Fibroblast of the aortic adventitia (primary cell): ENCODE measurements at places on chromosomes 1 and 21. TPM values are rescaled to one million over a fixed set of nuclear protein-coding genes. Genes with fewer than 3 reads are reported as not detected.

The IL10RB gene
- total RNA-seq, result 31.0 and 39.8 TPM in 2 replicates

The SLC26A9 gene
- not detected in 2 replicates for total RNA-seq

The FCRL4 gene
- total RNA-seq, result not detected in 2 replicates

The CELF3 gene
- total RNA-seq, result not detected in 2 replicates

The KLHDC8A gene
- total RNA-seq, result not detected in 2 replicates

DNA sequence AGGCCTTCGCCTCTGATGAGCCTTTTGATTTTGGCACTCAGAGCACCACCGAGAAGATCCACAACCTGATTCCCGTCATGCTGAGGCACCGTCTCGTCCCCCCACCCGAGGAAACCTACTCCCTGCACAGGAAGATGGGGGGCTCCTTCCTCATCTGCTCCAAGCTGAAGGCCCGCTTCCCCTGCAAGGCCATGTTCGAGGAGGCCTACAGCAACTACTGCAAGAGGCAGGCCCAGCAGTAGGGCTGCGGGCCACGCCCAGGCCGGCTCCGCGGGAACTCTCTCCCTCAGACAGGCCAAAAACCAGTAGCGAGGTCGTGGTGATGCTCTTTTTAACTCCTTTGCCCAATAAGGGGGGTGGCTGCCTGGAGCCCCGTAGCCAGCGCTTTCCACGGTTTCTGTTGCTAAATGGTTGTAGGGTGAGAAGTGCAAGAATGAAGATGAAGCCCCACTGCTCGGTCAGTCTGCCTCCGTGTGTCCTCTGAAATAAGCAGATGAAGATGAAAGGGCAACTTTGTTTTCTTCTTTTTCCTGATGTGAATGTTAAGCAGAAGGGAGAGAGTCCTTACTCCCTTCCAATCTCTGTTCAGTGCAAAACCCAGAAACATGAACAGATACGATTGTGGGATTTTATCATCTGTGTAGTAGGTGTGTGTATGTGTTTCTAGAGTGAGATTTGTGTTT is 46.5 kb downstream of the COQ8A start:
- no peak for DNase-seq

The TRIM17 gene
- total RNA-seq, result 7.0 TPM in 1 of 2 replicates, not detected in the other

The KISS1 gene
- total RNA-seq, result not detected in 2 replicates

GRCh38 chr1:99590578-99591209 is 55.2 kb upstream of the PALMD start:
- peak; percentile 92 for DNase-seq

DNA sequence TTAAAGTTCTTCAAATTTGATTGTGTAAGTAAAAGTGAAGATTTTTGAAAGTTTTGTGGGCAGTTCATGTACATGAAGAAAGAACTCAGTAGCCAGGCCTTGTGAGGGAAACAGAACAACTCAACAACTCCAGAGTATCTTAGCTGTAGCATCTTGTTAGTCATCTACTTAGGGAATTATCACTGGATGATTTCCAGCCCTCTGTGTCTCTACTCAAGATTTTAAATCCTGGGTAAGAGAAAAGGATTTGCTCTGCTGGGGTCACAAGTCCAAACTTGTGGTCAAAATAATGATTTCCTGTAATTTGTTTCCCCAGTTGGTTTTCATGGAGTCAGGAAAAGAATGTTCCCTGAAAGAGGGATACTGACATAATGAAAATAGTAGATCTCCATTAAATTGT is 8.2 kb downstream of the OR10T2 start:
- DNase-seq, result no peak

DNA sequence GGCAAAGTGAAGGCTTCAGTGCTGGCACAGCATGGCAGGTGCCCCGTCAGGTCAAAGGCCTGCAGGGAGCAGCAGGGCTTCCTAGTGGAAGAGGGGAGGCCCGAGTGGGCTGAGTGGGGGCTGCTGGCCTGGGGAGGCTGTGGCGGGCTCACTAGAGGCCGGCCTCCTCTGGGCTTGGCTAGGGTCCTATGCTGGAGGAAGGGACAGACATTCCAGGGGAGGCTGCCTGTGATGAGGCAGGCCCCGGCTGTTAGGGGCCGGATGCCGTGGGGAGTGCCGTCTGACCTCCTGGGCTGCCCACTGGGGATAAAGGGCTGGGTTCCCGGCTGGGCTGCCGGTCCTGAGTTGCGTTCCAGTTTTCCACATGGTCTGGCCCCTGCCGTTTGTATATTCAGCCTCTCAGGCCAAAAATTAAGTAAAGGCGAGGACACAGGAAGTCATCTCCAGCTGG is 21.1 kb downstream of the PRXL2B start:
- DNase-seq, result no peak

DNA sequence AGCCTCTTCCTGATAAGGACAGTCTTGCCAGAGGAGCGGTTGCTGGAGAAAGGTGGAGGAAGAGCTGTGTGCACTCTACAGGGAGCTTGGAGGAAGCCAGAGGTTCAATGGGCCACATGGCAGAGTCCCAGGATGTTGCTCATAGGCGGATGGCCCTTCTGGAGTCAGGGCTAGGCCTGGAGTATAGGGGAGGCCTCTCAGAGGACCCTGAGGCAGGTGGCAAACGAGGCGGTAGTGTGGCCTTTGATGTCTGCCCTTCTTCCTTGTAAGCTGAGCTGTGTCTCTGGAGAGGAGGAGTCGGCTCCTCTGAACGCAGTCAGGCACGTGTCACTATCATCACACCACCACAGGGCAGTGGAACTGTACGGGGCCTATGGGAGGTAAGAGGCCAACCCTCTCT is 8.6 kb downstream of the PKP1 start:
- DNase-seq, result no peak

- DNase-seq, result no peak
These were observed 50.9 kb downstream of the PIGK start for GRCh38 chr1:77168358-77168757.

- DNase-seq, result no peak
These were observed 75.9 kb upstream of the ETS2 start for GRCh38 chr21:38729754-38730379.

The KRTAP19-8 gene
- total RNA-seq, result not detected in 2 replicates

DNA sequence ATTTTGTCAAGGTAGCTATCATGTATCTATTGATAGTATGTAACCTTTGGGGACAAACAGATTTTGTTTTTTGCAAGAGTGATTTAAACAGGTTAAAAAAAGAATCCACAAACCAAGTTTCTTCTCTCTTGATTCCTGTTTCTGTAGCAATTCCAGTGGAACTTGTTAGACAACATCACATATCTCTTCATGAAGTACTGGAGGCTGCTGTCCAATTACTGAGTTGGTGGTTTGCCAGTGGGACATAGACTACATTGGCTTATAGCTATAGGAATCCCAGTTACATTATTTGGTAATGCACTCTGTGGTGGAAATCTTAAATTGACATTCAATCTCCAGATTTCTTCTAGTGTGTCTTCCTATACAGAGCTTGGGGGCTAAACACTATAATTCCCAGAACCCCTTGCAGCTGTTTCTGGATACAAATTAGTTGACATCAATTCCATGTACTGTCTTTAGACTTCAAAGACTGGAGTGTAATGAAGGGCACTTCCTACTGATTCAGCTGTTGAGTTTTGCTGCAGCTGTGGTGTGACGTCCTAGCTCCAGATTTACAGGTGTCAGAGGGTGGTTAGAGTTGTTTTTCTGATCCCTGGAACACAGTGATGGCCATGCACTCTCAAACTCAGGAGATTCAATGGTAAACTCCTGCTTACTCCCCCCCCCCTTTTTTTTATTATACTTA is 29.4 kb upstream of the GCLM start:
- no peak for DNase-seq

The SYF2 gene
- total RNA-seq, result 44.7 and 227 TPM in 2 replicates

The ADAMTS4 gene
- total RNA-seq, result 1.1 and 3.1 TPM in 2 replicates

GRCh38 chr1:150549496-150550221 is 451 bp downstream of the ADAMTSL4 start:
- DNase-seq, result peak; percentile 45

The FAM177B gene
- total RNA-seq, result not detected in 2 replicates

DNA sequence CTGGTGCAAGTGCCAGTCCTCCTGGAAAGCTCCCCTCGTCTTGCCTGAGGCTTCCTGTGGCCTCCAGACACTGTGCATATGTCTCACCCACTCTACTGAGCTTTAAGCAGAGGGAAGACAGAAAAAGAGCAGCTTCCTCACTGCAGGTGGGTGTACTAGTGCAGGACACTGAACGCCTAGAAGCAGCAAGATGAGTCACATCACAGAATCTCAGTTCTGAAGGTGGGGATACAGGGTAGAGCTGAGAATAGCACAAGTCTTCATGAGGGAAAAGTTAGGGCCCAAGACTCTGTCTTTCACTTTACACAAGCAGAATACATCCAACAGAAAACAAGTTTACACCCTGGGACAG is 37.4 kb downstream of the PCAT6 start:
- no peak for DNase-seq

DNA sequence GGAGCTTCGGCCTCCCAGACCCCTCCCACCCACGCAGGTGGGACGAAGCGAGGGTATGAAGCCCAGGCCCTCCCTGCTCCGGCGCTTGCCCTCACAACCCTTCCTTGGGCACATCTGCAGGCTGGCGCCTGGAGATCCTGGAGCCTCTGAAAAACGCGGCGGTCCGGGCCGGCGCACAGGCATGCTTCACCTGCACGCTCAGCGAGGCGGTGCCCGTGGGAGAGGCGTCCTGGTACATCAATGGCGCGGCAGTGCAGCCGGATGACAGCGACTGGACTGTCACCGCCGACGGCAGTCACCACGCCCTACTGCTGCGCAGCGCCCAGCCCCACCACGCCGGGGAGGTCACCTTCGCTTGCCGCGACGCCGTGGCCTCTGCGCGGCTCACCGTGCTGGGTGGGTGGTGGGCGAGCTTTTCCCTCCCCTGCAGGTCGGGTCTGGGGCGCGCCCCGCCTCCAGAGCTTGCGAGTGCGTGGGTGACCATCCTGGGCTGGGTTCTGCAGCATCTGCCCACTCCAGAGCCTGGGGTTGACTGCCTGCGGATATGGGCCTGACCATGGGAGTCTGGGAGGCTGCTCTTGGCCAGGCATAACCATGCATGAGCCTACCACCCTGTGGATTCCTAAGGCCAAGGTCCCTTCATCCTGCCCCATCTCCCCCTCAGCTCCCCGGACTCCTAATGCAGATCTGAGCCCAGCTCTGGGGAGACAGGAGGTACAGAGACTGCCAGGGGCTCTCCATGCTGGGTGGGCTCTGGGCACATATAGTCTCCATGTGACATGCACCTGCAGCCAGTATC is 89.8 kb downstream of the TRIM11 start:
- DNase-seq, result no peak

GRCh38 chr1:20250340-20250989 is 40.2 kb upstream of the VWA5B1 start:
- DNase-seq, result peak; percentile 22

- DNase-seq, result no peak
These were observed 19.4 kb upstream of the FOXE3 start for GRCh38 chr1:47396671-47397196.

The FMOD gene
- 6.6 and 9.1 TPM in 2 replicates for total RNA-seq

DNA sequence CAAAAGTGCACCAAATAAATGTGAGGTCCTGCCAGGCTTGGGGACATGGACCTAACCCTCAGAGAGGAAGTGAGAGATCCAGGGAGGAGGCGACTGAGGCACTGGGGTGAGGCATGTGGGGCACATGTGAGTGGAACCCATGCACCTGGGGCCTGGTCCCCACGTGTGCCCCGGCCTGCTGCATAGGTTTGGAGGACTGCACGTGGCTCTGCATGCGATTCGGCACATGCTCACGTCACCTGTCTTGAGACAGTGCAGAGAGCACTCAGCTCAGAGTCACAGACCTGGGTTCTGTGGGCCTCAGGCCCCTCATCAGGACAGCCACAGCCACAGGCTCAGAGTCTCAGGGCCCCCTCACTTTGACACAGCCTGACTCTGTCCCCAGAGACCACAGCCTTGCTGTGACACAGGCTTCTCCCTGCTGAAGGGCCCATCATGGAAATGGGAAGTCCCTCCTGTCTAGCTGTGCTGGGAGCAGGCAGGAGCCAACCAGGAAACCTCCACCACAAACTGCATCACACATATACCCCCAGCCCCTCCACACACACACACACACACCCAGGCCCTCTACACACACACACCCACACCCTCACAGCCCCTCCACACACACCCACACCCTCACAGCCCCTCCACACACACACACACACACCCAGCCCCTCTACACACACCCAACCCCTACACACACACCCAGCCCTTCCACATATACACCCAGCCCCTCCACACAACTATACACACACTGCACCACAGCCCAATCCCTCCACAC is 48.2 kb downstream of the SLC9A1 start:
- no peak for DNase-seq

DNA sequence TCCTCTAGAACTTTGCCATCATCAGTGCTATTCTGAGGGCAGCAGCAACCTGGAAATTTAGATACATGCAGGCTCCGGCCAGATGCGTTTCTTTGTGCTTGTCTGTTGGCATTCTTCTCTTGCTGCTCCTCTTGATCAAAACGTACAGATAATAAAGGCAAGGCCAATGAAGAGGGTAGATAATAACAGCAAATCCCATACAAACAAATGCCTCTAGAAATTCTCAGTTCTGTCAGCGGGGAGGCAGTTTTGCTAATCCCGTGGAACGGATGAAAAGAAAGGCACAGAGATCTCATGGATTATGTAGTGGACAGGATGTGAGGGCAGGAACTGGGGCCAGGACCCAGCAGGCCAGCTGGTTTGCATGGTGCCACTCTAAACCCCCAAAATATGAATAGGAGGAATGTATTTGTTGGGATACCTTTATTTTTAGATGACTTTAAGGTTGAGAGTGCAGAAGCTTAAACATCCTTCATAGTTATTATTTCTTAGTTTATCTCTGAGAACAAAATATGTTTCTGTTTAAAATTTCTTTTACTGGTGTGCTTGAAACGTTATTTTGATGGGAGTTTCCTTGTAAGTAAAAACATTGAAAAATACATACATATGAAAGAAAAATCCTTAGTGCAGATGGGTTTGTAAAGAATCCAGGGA is 1.5 kb downstream of the ITSN1 start:
- DNase-seq, result no peak

GRCh38 chr21:41559658-41560631 is 52.0 kb upstream of the TMPRSS2 start:
- peak; percentile 46 for DNase-seq

The ERICH3 gene
- total RNA-seq, result not detected in 2 replicates

- peak; percentile 11 for DNase-seq
These were observed 719.0 kb downstream of the RWDD3 start for GRCh38 chr1:95953015-95953414.

The LCE3E gene
- total RNA-seq, result not detected in 2 replicates

GRCh38 chr1:171563675-171564074 is 58.4 kb upstream of the MYOCOS start:
- peak; percentile 18 for DNase-seq

- no peak for DNase-seq
These were observed 1.9 kb upstream of the PADI3 start for GRCh38 chr1:17246971-17247370.

- DNase-seq, result no peak
These were observed 177.2 kb downstream of the SMYD3 start for GRCh38 chr1:246329900-246330299.

- no peak for DNase-seq
These were observed 244.3 kb downstream of the SLC45A1 start for GRCh38 chr1:8562222-8562621.
